ENCODE measurements at places on chromosomes 1 and 21.

- DNase-seq = no peak
Observed at GRCh38 chr1:109926662-109927300, 16.1 kb downstream of the CSF1 start.

- DNase-seq = no peak
Observed at GRCh38 chr1:115839029-115839678, 1.8 kb downstream of the NHLH2 start.

DNA sequence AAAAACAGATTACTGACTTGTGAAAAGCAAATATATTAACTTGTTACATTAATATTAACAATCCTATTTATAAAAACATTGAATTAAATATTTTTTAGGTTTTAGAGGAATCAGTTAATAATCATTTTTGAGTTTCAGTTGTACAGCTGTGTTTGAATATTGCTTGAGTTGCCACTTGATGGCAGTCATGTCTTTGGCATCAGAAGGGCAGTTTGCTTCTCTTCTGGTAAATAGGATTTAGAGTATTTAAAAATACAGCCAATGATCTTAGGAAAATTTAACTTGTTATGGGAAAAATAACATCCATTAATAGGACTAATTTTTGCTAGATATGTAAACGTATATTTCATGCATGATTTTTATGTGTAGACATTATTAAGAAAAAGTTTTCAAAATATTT is 234.1 kb downstream of the NCAM2 start:
- DNase-seq = no peak

DNA sequence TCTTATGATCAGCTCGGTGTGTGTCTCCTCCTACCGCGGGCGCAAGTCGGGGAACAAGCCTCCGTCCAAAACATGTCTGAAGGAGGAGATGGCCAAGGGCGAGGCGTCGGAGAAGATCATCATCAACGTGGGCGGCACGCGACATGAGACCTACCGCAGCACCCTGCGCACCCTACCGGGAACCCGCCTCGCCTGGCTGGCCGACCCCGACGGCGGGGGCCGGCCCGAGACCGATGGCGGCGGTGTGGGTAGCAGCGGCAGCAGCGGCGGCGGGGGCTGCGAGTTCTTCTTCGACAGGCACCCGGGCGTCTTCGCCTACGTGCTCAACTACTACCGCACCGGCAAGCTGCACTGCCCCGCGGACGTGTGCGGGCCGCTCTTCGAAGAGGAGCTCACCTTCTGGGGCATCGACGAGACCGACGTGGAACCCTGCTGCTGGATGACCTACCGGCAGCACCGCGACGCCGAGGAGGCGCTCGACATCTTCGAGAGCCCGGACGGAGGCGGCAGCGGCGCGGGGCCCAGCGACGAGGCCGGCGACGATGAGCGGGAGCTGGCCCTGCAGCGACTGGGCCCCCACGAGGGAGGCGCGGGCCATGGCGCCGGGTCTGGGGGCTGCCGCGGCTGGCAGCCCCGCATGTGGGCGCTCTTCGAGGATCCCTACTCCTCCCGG is 1.5 kb downstream of the KCNC4 start:
- DNase-seq = no peak

DNA sequence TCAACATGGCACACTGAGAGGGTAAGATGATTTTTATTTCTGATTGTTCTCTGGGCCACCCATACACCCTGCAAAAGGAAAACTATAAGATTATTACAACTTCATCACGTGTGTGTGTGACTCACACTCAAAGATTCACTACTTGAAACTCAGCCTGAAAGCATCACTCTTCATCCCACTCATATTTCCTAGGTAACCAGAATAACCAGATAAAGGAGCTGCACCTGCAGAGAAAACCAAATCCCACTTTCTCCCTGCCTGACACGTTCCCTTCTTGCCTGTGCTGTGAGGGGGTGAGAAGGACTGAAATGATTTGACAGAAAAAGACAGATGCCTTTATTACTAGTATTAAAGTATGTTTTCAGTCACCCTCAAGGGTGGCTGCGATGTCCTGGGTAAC is 131.6 kb downstream of the TGFBR3 start:
- DNase-seq = no peak

DNA sequence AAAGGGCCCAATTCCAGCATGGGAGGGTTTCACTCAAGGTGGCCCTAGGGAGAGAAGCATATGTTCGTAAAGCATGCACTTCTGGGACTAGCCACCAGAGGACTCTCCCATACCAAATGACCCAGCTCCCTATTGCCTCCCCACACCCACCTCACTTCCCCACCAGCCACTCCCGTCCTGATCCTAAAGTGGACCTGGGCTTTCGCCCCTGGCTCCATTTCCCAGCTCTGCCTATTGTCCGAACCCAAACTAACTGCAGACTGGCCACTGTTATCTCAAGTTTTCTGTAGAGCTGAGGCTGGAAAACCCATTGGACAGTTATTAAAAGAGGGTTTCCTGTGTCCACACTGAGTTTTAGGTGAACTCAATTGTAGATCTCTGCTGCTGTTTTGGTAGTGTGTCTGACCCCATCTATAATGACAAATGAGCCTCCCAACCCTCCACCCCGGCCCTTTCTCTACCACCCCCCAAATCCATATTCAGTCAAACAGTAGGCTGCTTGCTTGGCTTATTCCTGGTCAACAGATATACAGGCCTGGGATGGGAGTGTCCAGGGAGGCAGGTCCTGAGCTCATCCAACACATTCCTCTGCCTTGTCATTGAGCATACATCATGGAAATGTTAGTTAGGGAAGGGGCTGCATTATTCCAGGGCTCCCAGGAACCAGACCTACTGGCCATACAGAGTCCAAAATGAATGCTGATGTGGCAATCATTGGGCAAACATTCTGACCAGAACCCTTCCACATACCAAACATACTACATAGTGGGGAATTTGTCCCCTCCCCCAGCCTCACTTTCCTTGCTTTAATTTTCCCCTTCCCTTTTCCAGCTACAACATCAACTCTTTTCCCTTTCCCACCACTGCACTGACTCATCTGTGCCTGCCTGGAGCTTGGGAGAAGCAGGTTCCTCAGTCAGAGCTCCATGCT is 59.2 kb downstream of the ABCA4 start:
- DNase-seq = peak; percentile 37

DNA sequence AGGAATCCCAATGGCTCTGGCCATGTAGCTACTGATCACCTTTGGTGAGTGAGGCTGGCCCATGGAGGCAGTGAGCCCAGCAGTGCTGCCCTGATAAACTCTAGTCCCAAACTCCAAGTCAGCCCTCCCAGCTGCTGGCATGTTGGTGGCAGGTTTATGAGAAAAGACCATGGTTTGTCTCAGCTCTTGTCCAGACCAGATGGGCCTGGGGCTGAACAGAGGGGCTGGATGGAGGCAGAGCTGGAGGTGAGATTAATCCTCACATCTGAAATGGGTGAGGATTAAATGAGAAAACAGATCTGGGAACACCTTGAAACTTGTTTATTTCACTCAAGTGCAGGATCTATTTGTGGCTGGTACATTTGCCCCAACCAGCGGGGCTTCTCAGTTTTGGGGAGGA is 3.2 kb downstream of the TMEM269 start:
- DNase-seq = no peak

- no peak for DNase-seq
Observed at GRCh38 chr1:12480748-12481362, 137.2 kb downstream of the DHRS3 start.

DNA sequence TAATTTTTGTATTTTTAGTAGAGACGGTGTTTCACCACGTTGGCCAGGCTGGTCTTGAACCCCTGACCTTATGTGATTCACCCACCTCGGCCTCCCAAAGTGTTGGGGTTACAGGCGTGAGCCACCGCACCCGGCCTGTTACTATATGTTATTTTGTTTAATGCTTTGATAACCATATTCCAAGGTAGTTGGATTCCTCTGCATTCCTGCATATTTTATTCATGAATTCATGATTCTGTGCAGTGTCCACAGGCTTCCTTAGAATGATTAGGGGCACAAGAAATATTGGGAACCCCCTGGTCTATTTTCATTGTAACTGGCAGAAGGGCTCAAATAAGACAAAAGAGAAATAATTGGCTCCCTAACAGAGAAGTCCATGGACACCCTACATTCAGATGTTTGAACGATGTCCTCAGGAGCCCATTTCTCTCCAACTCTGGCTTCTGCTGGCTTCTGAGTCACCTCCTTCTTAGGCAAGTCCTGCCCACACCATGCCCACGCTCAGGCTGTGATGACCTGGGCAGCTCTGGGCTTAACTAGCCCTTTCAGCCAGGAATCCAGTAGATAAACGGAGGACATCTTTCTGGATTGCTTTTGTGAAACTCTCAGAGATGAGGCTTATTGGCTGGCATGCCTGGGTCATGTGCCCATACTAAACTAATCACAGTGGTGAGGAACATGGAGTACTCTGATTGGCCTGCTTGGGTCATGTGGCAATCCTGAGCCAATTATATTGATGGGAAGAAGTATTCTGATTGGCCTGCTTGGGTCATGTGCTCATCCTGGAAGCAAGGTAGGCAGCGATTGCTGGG is 32.6 kb downstream of the TNFRSF8 start:
- no peak for DNase-seq

DNA sequence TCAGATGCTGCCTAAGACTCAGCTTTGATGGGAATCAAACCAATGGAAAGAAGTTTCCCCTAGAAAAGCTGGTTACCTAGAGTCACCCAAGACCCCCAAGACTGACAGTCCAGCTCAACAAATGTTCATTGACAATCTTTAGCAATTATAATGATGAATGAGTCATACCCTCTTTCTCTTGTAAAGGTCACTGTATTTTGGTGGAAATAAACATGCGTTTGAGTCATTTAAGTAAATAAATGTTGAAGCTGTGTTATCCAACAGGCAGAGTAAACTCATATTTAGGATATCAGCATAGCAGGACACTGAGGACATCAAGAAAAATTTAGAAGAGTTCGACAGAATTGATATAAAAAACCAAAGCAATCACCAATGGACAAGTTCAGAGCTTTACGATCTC is 295.9 kb downstream of the RGS7 start:
- DNase-seq = no peak

All from thoracic aorta (tissue), 2 donors.